ENCODE measurements at places on chromosomes 4 and X.

- DNase-seq, result no peak
These were observed 24.6 kb upstream of the LAP3 start for GRCh38 chr4:17552427-17552826.

DNA sequence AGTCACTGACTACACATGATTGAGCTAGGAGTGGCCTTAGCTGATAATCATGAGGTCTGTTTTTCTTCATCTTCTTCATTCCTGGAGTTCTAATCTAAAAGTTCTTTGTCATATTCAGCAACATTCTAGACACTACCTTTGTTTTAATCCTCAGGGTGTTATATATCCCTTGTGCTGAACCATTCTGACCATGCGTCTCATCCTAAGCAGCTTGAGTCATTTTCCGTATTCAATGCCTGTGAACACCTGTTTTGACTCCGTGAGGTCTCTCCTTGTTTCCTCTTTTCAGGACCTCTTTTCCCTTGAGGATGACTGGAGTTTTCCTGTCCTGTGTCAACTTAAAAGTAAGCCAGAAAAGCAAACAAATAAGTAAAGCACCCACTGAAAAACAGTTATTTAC, 597.9 kb downstream of the GBA3 start:
- DNase-seq, result no peak

DNA sequence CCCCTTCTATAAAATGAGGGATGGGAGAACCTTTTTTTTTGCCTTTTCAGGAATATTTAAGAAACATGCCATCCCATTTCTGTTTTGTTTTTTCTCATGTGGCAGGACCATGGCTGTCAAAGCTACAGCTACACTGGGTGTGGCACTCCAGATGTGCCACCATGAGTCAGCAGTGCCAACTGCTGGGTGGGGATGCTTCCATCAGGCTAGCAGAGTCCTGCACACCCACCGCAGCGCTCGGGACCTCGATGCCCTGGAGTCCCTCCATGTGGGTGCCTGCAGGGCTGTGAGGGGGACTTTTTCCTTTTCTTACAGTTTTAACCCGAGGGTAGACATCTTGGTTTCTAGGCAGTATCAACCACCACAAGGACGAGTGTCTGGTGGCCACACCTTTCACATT, 352.6 kb downstream of the NR3C2 start:
- no peak for DNase-seq

GRCh38 chrX:34578237-34578636, 78.8 kb downstream of the TMEM47 start:
- no peak for DNase-seq

DNA sequence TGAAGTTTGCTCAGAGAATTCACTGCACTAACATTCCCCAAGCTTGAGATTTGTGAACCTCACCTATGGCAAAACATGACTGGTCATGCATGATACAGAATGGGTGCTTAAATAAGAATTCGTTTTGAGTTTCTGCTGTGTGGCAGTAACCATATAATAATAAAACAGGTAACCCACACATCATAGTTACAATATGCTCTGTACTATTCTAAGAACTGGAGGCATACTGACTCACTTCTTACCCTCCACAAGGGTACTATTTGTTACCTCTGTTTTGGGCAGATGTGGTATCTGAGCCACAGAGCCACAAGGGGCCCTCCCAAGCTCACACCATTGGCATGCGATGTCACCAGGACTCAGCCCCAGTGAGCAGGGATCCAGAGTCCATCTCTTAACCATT, 17.6 kb downstream of the SLC2A9 start:
- DNase-seq, result no peak

- DNase-seq, result no peak
These were observed 70.3 kb downstream of the PPEF2 start for GRCh38 chr4:75831856-75832405.

DNA sequence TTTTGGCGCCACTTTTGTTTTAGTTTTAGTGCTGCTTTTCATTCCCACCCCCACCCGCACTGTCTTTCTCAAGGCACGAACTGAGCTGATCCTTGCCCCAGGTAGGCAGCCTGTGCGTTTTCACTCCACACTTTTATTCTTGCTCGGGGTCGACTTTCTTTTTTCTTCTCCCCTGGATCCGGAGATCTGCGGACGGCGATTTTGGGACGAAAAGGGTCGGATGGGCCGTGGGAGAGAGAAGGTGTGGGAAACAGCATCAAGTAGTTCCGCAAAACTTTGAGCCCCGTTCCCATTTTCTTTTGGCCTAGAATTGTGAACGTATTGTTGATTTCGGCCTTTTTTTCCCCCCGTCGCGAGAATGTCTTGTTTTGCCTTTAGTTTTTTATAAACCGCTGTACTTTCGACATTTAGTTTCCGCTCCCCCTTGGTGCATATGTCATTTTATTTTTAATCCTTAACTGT, 531 bp downstream of the STAG2 start:
- DNase-seq, result no peak

GRCh38 chr4:82866706-82867385, 24.1 kb downstream of the SEC31A start:
- no peak for DNase-seq

- no peak for DNase-seq
These were observed 15.0 kb upstream of the XAGE2 start for GRCh38 chrX:52353838-52354237.

Data from left colon (tissue), 2 donors.